Coronary artery (tissue), 2 donors: ENCODE measurements at places on chromosomes 7 and 10.

GRCh38 chr7:137658190-137658900 is 188.4 kb downstream of the DGKI start:
- DNase-seq = no peak

DNA sequence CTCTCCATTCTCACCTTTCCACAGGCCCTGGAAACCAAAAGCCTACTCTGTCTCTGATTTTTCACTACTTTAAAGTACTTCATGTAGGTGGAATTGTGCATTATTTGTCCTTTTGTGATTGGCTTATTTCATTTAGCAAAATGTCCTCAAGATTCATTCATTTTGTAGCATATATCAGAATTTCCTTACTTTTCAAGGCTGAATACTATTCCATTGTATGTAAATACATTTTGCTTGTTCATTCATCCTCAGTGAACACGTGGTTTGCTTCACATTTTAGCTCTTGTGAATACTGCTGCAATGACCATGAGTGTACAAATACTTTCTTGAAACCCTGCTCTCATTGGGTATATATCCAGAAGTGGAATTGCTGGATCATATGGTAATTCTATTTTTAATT is 8.8 kb downstream of the C1GALT1 start:
- no peak for DNase-seq

GRCh38 chr10:82813856-82814255 is 938.9 kb downstream of the NRG3 start:
- DNase-seq = no peak

DNA sequence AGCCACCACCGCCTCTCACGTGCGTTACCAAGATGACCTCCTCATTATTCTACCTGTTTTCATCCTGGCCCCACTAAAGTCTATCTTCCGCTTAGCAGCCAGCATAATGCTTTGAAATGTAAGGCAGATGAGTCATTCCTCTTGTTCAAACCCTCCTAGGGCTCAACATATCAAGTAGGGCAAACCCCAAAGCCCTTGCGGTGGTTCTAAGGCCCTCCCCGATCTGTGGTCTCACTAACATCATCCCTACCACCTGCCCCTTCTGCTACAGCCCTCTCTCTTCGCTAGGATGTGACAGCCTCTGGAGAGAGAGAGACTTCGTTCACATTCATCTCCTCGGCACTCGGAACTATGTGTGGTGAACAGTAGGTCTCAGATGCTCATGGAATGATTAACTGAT is 94.8 kb downstream of the SVIL start:
- DNase-seq = no peak

DNA sequence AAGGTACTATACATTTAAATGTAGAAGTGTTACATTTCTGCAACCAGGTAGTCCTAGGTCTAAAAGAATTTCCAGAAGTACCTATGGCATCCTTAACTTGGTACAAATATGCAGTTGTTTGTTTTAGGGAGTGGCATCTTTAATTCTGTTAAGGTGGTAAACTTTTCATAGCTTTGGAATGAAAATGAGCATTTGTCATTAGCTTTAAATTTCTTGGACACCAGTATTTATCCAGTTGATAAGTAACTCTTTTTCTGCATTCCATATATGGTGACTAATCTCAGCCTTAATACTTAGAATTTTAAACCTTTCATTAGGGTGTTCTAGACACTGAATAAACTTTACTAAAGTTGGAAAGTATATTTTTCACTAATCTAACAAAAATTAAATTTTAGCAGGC is 10.8 kb downstream of the SLF2 start:
- DNase-seq = no peak
